Kidney epithelial cell (primary cell): ENCODE measurements at places on chromosomes 2 and 18.

DNA sequence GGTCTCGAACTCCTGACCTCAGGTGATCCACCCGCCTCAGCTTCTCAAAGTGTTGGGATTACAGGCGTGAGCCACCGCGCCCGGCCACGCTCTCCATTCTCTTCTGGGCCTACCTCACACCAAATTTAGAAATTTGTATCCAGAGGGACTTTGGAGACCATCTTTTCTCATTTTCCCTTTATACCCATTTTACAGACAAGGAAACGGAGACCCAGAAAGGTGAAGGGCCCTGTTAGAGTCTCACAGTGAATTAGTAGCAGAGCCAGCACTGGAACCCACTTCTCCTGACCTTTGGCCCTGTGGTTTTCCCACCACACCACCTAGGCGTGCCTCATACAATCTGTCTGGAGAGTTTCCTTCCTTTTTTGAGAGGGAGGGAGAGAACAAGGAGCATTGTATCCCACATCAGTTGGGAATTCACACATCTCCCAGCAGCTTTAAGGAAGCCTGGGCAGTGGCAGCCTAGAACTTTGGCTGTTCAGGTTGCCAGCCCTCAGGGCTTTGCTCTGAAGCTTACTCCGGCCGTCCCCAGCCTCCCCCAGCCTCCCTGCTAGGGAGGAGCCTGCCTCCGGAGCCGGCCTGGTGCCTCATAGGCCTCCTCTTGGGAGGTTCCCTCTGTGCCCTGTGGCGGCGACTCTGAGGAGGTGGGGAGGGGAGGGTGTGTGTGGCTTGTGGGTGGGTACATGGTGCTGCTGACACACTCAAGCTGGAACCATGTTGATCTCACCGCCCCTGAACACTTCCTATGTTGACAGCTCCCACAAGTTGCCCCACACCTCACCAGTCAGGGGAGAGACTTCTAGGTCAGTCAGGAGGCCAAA lies 13.8 kb downstream of the FOSL2 start:
- no peak for DNase-seq

DNA sequence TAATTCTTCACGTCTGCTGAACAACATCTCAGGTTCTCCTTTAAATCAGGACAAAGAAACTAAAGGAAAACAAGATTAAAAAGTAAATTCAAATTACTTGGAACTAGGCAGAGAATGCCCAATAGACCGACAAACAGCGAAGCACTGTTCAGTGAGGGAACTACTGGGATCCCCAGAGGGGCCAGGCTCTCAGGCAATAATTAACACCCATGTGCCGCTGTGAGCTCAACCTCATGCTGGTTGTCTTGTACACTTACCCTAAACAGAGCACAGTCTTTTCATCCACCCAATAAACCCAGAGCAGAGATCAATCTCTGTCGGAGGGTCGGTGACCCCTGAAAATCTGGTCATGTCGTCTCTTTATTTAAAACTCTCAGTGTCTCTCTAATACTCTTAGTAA lies 229.9 kb upstream of the CRIM1 start:
- DNase-seq, result no peak

- no peak for DNase-seq
Measured at GRCh38 chr2:50645346-50645745, 386.6 kb downstream of the NRXN1 start.

DNA sequence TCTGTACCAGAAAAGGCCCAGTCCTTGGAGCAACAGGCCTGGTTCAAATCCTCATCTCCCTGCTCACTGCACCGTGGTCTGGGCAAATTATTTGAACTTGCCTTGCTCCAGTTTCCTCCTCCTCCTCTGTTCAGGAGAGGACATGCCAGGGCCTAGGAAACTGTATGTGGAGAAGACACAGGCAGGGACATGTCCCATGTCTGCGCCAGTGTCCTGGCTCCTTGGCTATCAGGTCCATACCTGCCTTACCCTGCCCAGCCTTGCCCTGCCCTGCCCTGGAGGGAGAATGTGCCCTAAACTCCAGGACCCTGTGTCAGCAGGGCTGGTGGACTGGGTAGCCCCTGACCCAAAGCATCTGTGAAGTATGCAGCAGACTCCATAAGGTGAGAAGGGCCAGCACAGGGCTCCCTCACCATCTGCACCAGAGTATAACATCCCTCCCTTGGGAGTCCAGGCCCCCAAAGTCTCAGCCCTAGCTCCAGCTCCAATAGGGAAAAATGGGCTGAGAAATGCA lies 165.3 kb downstream of the GALNT1 start:
- DNase-seq, result no peak

DNA sequence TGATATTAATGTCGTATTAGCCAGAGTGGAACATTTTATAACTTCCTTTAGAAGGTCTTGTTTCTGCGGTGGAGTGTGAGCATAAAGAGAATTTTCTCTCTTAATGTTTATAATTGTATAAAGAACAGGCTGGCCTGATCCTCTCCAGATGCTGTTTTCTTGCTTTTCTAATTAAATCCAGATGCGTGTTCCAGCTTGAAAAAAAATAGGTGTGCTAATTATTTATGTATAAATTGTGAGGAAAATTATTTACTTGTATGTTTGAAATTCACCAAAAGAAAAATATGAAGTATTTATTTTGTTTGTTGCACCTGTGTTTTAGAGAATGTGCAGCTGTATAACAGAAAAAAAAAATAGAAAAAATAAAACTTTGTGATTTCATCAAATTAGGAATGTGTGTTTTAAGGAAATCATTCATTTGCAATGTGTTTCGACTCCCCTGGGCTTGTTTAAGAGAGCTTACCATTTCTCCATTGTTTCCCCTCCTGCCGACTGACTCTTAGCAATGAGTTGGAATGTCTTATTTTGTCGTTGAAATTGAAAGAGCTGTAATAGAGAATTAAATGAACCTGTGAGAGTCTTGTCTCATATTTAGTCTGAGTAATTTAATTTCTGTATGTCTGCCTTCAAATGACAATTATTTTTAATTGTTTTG lies 220.1 kb upstream of the NXPH2 start:
- DNase-seq, result no peak

DNA sequence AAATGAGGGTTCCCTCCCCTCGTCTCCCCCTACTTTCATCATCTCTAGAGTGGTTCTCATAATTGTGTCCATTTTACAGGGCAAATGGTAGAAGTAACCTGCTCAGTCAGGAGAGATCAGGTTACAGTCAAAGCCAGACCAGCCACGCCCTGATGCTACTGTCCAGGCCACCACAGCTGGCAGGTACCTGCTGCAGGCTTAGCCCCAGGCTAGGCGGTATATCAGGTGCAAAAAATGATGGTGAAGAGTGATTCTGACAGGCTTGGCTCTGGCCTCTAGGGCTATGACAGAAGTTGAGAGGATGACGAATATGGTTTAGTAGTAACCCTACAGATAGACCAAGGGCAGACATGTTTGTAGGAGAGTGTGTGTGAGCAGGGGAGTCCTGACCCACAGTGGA lies 67.1 kb downstream of the HAUS1 start:
- DNase-seq, result no peak

DNA sequence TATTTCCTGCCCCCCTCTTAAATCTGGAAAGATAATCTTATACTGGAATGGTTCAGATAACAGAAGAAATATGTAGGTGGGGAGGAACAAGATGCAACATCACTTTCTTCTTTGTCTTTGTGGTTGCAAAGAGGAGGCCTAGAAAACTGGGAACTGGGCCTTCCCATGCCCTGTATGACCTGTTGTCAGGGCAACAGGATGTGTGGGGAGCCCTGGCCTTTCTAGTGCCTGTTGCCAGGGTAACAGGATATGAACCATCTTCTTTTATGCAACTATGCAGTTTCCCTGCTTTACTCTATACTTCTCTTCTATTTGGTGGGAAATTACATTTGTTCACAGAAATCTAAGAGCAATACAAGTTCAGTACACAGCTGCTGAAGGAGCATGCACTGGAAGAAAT lies 79.8 kb upstream of the PDE1A start:
- no peak for DNase-seq

GRCh38 chr2:101120124-101120996 lies 30.8 kb downstream of the TBC1D8 start:
- peak; percentile 79 for DNase-seq

DNA sequence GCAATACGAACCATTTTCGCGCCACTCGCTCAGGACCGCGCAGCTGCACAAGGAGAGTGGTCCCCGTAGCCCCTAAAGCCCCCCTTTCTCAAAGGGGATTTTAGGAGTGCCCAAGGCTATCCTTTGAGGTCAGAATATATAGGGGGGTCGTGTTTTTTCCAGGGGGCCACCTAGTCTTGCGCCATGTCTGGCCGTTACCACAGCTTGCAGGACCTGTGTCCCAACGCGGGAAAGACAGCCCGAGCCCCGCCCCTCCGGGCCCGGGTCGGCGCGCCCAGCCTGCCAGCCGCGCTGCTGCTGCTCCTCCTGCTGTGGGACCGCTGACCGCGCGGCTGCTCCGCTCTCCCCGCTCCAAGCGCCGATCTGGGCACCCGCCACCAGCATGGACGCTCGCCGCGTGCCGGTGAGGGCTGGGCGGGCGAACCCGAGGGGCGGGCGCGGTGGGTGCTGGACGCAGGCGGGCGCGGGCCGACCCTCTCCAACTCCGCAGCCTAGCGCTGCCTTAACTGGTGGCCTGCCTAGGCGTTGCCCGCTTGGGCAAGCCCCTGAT lies at the start of gene CDCA7:
TSS of gene CDCA7 (plus strand) at position 291 of the 550 bp plus-strand sequence. CDS start at position 383, 92 bp downstream.
- DNase-seq, result no peak

DNA sequence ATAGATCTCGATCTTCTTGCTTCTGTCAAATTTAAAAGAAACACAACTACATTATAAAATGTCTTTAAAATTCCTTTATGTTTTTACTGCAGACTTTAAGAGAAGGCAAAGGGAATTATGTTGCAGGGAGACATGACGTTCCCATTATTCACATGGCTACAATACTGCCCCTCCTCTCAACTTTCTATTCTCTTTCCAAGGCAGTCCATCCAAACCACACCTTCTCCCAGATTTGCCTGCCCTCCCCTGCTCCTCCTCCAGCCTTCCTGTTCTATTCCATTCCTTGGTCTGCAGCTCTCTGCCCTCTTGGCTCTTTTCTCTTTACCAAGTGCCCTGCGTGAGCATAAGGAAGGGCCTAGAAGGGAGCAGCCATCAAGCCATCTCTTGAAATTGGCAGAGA lies 61.3 kb downstream of the NABP1 start:
- no peak for DNase-seq

- DNase-seq, result peak; percentile 98
Measured at GRCh38 chr2:49914281-49914680, 760.0 kb upstream of the FSHR start.

DNA sequence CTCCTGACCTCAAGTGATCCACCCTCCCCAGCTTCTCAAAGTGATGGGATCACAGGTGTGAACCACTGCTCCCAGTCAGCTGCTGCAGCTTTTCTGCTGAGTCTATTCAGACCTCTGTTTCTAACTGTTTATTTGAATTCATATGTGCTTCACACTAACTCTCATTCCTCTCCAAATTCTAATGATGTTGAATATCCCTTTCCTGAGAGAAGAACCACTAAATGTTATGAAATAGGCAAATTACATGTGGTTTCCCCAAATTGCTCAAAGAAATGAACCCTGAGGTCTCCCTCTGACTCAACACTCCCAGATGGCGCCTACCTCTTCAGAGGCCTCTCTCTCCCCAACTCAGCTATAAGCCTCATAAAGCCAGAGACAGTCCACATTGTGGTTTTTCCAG lies 98.6 kb downstream of the IRS1 start:
- DNase-seq, result peak; percentile 16

DNA sequence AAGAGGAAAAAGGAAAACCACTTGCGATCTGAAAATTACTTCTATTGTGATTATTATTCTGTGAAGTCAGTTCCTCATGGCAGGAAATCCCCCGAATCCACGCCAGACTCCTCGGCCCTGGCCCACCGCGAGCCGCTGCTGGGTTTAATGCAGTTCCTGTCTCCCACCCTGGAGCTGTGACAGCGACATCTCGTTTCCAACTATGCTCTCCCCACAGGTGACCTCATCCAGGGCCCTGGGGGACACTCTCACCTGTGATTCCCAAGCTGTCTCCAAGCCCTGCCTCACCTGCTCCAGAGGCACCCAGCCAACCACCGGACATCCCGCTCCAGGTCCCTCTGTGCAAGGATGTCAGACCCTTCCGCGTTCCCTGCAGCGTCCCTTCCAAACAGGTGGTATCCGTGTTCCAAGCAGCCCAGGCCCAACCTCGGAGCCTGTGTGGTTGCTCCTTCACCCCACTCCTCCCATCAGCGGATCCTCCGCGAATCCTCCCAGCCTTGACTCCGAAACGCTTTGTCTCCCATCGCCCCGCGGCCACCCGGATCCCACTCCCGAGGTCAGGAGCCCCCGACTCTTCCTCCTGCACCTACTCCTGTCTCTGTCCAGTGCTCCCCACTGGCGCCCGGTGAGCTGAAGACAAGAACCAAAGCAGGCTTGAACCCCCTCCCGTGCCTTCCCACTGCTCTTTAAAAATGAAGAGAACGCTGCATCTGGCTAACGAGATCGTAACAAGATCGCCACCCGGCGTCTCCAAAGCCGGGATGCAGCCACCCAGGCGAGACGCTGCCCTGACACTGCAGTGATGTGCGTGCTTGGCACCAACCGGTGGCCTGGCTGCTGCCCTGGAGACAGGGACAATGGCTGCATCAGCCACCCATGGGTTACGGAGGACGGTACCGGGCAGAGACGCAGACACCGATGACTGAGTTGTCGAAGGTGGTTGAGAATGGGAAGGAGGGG lies 96.5 kb downstream of the NDUFA10 start:
- DNase-seq, result no peak

DNA sequence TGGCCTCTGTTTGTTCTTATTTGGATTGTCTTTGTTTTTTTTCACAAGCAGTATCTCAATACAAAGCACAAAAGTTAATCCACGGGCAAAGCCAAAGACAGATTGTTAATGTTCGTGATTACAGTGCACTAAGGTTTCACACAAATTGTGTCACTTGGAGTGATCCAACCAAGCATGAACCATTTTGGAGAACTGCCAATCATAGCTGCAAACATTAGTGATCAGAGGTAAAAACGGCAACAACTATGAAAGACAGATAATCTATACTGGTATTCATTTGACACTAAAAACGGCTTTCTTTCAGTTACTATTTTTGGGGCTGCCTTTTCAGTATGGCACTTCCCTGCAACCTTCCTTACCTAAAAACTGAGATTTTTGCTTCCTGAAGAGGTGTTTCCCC lies 213.1 kb upstream of the GULP1 start:
- DNase-seq, result no peak

DNA sequence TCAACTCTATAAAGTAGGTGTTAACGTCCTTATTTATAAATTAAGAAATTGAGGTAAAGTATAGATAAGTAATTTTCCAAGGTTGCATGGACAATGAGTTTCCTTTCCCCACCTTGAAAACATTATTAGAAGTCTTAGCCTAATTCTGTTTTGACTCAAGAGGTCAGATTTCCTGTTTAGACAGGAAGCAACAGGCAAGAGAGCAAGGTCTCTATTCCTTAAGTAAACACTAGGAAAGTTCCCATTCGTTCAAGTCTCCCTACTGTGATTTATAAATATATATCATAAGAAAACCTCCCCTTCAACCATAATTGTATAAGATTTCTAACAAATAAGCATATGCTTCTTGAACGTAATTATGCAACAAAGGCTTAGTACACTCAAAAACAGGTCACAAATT lies 40.3 kb downstream of the CLASP1 start:
- DNase-seq, result no peak

DNA sequence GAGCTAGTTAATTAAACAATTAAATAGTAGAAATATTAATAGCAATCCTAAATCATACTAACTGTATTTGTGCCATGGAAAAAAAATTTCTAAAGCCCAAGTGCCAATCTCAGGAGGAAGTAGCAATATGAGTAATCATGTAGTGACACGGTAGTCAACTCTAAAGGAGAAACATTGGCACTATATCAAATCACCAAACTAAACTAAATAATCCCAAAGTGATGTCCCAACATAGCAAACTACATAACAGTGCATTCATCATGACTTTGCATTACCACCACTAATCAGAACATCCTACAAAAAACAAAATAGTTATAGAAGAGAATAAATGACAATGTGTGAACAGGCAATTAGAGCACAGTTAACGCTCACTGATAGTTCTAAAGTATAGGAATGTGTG lies 195.1 kb downstream of the EXOC6B start:
- DNase-seq, result no peak
